T-cell (primary cell): ENCODE measurements at places on chromosomes 2 and 18.

DNA sequence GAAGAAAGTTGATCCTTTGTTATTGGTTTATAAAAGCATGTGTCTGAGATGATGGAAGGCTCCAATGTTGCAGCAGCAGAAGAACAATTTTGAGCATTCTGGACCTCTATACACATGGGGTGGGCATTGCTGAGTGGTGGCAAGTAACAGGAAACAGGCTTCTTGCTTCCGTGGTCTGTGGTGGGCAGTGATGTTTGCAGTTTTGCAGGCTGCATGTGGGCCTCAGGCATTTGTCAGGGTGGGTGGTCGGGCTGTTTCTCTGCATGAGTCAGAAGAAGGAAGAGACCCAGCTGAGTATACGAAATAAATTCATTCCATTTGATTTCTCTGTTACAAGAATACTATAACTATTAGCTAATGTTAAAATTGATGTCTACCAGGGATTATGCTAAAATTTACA, 239.5 kb upstream of the COL3A1 start:
- no peak for DNase-seq

DNA sequence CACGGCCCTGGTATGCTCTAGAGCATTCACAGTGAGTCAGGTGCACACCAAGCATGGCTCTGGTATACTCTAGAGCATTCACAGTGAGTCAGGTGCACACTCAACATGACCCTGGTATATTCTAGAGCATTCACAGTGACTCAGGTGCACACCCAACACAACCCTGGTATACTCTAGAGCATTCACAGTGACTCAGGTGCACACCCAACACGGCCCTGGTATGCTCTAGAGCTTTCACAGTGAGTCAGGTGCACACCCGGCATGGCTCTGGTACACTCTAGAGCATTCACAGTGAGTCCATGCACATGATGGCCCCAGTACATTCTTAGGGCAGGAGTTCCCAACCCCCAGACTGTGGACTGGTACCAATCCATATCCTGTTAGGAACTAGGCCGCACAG, 158.1 kb downstream of the EIPR1 start:
- no peak for DNase-seq

GRCh38 chr2:208595386-208596275, 189.0 kb downstream of the PTH2R start:
- no peak for DNase-seq

- no peak for DNase-seq
Measured at GRCh38 chr2:117930775-117931174, 83.1 kb downstream of the CCDC93 start.

- DNase-seq: peak; percentile 19
Measured at GRCh38 chr2:37156071-37156856, 516 bp downstream of the EIF2AK2 start.

- no peak for DNase-seq
Measured at GRCh38 chr2:98445177-98445682, 572 bp downstream of the INPP4A start.

- DNase-seq: no peak
Measured at GRCh38 chr2:179751163-179751809, 110.1 kb downstream of the ZNF385B start.
